ENCODE measurements at places on chromosomes 3 and 15.
A peak's percentile ranks its signal among the peaks of the same experiment; 100 is the strongest.

- no peak overlapping the region for H3K27ac ChIP-seq
- H3K27me3 ChIP-seq: no peaks in the 10 kb centered on the region
- H3K4me1 ChIP-seq: no peaks in the 10 kb centered on the region
- no peak for DNase-seq
- H3K4me3 ChIP-seq: no peak overlapping the region
Measured at GRCh38 chr3:189664311-189664710, 33.1 kb downstream of the TP63 start.

GRCh38 chr3:122668930-122669730 lies 11.5 kb upstream of the PARP14 start:
- peak overlapping the region; percentile 30 for H3K27ac ChIP-seq
- H3K27me3 ChIP-seq: no peaks in the 10 kb centered on the region
- H3K4me3 ChIP-seq: no peak overlapping the region
- H3K4me1 ChIP-seq: peaks cover 2% of the 10 kb centered on the region
- DNase-seq: no peak
- no peaks in the 10 kb centered on the region for H3K36me3 ChIP-seq

GRCh38 chr3:31798840-31799239 lies 182.2 kb downstream of the OSBPL10 start:
- no peaks in the 10 kb centered on the region for H3K27me3 ChIP-seq
- H3K27ac ChIP-seq: no peak overlapping the region
- H3K36me3 ChIP-seq: peaks cover 41% of the 10 kb centered on the region
- H3K4me3 ChIP-seq: no peak overlapping the region

- no peak overlapping the region for H3K27ac ChIP-seq
- H3K4me3 ChIP-seq: no peak overlapping the region
- H3K27me3 ChIP-seq: no peaks in the 10 kb centered on the region
- no peak for DNase-seq
- H3K36me3 ChIP-seq: no peaks in the 10 kb centered on the region
- no peaks in the 10 kb centered on the region for H3K4me1 ChIP-seq
Measured at GRCh38 chr3:54962200-54962599, 34.3 kb upstream of the LRTM1 start.

DNA sequence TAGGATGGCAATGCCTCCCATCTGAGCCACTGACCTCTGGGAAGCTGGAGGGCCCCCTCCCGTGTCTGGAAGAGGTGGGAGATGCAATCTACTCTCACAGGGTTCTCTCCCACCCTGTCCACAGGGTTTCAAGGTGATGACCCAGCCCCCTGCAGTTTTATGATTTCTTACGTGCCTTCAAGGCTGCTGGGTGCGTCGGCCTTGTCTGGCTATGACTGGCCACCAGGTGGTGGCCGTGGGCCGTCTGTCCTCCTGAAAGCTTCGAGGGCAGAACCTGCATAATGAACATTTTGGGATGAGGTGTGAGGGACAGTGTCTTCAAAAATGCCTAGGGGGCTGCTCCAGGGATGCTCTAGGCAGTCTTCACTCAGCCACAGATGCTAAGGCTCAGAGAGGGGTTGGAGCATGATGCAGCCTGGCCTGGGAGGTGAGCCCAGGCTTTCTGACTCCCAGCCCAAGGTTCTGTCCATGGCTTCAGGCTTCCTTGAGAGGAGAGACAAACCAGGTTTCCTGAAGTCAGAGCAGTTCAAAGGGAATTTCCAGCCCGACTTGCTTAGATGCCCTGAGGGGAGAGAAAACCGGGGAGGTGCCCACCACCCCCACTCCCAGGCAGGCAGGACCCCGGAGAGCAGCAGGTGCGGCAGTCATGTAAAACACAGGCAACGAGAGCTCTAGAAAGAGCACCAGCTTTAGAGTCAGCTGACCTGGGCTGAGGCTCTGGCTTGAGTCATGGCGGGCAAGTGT lies 18.7 kb downstream of the ISG20 start:
- peak overlapping the region; percentile 94 for H3K27ac ChIP-seq
- no peaks in the 10 kb centered on the region for H3K27me3 ChIP-seq

DNA sequence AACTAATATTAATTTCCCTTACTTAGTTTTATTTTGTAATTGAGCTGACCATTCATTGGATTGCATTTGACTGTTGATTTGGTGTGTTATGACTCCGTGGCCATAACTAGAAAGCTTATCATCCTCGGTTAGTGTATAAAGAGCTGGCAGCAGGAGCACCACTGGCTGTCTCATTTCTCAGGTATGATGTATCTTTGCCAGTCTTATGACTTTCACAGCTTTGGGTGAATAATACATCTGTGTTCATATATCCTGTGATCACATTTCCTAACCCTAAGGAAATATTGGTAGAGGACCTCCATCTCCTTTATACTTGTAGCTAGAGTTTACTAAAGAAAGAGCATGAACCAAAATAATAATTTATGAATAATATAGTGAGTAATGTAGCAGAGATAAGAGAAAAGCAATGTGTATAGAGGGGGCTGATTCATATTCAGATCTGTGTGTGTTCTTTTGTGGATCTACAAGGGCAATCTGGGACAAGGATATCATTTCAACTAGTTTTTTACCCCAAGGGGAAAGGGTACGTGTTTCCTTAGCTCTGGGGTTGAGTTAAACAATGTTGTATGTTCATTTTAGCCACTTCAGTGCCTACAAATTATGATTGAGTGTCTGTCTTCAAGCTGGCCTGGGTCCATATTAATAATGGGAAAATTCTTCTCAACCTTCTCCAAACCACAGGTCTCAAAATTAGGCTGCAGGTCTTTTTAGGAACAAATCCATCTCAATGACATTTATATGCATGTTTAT lies 901.7 kb downstream of the NTRK3 start:
- DNase-seq: no peak
- H3K27me3 ChIP-seq: no peaks in the 10 kb centered on the region
- no peaks in the 10 kb centered on the region for H3K36me3 ChIP-seq
- no peaks in the 10 kb centered on the region for H3K4me1 ChIP-seq
- no peak overlapping the region for H3K4me3 ChIP-seq
- no peak overlapping the region for H3K27ac ChIP-seq

DNA sequence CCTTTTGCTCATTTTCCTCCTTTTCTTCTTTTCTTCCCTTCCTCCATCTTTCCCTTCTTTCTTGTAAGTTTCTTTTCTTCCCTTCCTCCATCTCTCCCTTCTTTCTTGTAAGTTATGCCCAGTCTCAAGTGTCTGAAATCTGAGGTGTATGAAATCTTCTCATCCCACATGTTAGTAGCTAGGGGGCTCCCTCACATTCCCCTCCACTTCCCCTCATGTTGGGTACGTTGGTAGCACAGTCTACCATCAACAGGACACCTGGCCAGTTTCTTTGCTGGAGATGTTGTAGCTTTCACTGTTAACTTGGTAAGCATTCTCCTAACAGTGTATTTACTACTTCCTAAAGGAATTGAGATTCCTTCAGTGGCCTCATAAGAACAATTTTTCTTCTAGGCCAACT lies 133.9 kb downstream of the ALDH1A2 start:
- no peak overlapping the region for H3K4me3 ChIP-seq
- H3K36me3 ChIP-seq: no peaks in the 10 kb centered on the region
- no peak for DNase-seq
- H3K27me3 ChIP-seq: peaks cover 12% of the 10 kb centered on the region
- no peaks in the 10 kb centered on the region for H3K4me1 ChIP-seq

DNA sequence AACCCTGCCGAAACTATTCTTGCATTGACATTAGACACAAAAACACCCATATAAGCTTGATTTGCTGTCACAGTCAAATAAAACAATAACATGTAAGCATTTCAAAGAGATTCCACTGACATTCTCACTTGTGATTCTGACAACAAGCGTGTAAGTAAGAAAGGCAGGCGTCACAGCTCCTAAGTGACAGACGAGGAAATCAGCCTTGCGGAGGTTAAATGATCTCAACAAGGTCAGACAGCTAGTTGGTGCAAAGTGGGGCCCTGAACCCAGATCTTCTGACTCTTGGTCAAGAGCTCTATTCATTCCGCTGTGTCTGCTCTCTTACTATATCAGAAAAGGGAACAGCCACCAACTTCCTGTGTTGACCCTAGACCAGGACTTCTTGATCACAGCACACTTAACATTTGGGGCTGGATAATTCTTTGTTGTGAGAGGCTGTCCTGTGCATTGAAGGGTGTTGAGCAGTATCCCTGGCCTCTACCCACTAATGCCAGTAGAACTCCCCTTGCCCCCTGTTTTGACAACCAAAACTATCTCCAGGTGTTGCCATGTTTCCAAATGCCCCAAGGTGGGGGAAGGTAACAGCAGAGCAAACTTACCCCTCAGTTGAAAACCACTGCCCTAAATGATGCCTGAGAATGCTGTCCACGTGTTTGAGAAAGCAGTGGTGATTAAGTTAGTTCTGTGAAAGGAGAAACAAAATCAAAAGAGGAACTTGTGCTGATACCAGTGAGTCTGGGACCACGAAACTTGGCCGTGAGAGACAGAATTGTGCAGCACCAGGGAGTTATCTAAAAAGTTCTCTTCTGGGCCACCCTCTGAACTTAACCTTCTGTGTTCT lies 86.1 kb downstream of the LIPC start:
- peaks cover 33% of the 10 kb centered on the region for H3K4me1 ChIP-seq
- H3K36me3 ChIP-seq: no peaks in the 10 kb centered on the region
- H3K4me3 ChIP-seq: no peak overlapping the region

GRCh38 chr3:50587373-50587772 lies 18.1 kb downstream of the HEMK1 start:
- H3K36me3 ChIP-seq: peaks cover 8% of the 10 kb centered on the region
- no peak overlapping the region for H3K4me3 ChIP-seq
- H3K27me3 ChIP-seq: no peaks in the 10 kb centered on the region
- no peak for DNase-seq
- peak overlapping the region; percentile 27 for H3K27ac ChIP-seq
- peaks cover 32% of the 10 kb centered on the region for H3K4me1 ChIP-seq

DNA sequence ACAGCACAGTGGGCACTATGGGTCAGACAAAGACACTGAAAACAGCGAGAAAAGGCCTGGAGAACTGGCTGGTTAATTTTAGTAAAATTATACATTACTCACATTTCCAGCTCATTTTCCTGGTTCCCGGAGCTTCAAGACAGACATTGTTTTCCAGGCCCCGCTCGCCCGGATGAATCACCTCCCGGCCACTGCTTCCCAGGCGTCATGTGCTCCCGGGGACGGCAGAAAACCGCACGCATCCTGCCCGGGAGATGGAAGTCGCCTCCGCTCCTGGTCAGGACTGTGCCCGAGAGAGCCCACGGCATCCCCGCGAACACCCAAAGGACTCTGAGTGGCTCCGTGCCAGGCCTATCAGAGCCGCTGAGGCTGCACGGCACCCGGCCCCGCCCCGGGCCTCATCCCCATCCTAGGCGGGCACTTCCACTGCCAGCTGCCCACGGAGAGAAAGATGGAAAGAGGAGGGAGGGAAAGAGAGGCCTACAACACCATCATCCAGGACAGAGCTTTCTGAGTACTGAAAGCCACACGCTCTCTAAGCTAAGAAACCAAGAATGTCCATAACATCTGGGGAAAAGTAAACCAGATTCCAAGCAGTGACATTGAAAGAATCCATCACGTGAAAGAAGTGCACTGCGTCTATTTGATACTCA lies 75.1 kb downstream of the VGLL4 start:
- H3K27ac ChIP-seq: no peak overlapping the region
- H3K4me3 ChIP-seq: no peak overlapping the region
- H3K27me3 ChIP-seq: no peaks in the 10 kb centered on the region
- no peaks in the 10 kb centered on the region for H3K4me1 ChIP-seq
- H3K36me3 ChIP-seq: peaks cover 40% of the 10 kb centered on the region
- DNase-seq: no peak

- no peak overlapping the region for H3K4me3 ChIP-seq
- no peaks in the 10 kb centered on the region for H3K4me1 ChIP-seq
- no peak overlapping the region for H3K27ac ChIP-seq
- H3K27me3 ChIP-seq: no peaks in the 10 kb centered on the region
- DNase-seq: no peak
Measured at GRCh38 chr3:82556113-82556512, 794.7 kb upstream of the GBE1 start.

- H3K27me3 ChIP-seq: peaks cover 10% of the 10 kb centered on the region
- no peak overlapping the region for H3K4me3 ChIP-seq
- no peaks in the 10 kb centered on the region for H3K36me3 ChIP-seq
- no peak for DNase-seq
Measured at GRCh38 chr3:99645277-99646106, 7.1 kb downstream of the COL8A1 start.

- DNase-seq: no peak
- H3K36me3 ChIP-seq: peaks cover 88% of the 10 kb centered on the region
- peak overlapping the region; percentile 57 for H3K4me3 ChIP-seq
- peaks cover 46% of the 10 kb centered on the region for H3K4me1 ChIP-seq
- peak overlapping the region; percentile 79 for H3K27ac ChIP-seq
- H3K27me3 ChIP-seq: no peaks in the 10 kb centered on the region
Measured at GRCh38 chr3:31704591-31705179, 172.0 kb downstream of the STT3B start.

GRCh38 chr15:93614386-93615104 lies 525.5 kb upstream of the RGMA start:
- H3K4me3 ChIP-seq: no peak overlapping the region
- no peak overlapping the region for H3K27ac ChIP-seq
- H3K4me1 ChIP-seq: no peaks in the 10 kb centered on the region
- H3K36me3 ChIP-seq: no peaks in the 10 kb centered on the region
- H3K27me3 ChIP-seq: no peaks in the 10 kb centered on the region

GRCh38 chr3:50642382-50642781 lies 25.4 kb downstream of the MAPKAPK3 start:
- no peak overlapping the region for H3K4me3 ChIP-seq
- H3K27ac ChIP-seq: no peak overlapping the region
- no peak for DNase-seq
- H3K27me3 ChIP-seq: no peaks in the 10 kb centered on the region

DNA sequence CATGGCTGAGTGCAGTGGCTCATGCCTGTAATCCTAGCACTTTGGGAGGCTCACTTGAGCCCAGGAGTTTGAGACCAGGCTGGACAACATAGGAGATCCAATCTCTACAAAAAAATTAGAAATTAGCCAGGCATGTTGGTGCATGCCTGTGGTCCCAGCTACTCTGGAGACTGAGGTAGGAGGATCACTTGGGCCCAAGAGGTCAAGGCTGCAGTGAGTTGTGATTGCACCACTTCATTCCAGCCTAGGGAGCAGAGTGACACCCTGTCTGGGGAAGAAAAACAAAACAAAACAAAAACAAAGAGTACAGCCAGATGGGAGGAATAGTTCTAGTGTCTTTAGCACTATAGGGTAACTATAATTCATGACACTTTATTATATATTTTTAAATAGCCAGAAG lies 26.2 kb upstream of the COMMD4 start:
- no peaks in the 10 kb centered on the region for H3K36me3 ChIP-seq
- no peak overlapping the region for H3K27ac ChIP-seq
- H3K4me1 ChIP-seq: no peaks in the 10 kb centered on the region
- no peak for DNase-seq
- peaks cover 40% of the 10 kb centered on the region for H3K27me3 ChIP-seq
- no peak overlapping the region for H3K4me3 ChIP-seq

DNA sequence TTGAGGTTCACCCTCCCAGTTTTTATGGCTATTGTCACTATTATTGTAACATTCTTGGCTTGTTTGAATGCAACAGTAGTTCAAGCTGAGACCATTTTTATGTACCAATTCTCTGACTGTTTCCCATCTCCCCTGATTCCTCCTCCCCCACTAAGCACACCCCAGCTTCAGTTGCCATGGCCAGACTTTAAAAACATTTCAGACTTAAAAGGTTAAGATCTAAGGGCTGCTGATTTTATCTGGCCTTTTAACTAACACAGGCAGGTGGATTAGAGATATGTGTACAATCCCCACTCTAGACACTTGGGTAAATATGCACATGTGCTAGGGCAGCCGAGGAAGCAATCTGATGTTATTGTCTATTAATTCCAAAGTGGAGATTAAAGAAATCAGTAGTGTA lies 386.3 kb upstream of the NR2F2 start:
- no peaks in the 10 kb centered on the region for H3K27me3 ChIP-seq
- DNase-seq: no peak
- no peaks in the 10 kb centered on the region for H3K36me3 ChIP-seq
- H3K4me3 ChIP-seq: no peak overlapping the region
- H3K27ac ChIP-seq: no peak overlapping the region

Data from activated B cell treated with CpG ODN at 0.5 μM for 24 hours (primary cell).